ENCODE measurements at places on chromosomes 6 and 20.

DNA sequence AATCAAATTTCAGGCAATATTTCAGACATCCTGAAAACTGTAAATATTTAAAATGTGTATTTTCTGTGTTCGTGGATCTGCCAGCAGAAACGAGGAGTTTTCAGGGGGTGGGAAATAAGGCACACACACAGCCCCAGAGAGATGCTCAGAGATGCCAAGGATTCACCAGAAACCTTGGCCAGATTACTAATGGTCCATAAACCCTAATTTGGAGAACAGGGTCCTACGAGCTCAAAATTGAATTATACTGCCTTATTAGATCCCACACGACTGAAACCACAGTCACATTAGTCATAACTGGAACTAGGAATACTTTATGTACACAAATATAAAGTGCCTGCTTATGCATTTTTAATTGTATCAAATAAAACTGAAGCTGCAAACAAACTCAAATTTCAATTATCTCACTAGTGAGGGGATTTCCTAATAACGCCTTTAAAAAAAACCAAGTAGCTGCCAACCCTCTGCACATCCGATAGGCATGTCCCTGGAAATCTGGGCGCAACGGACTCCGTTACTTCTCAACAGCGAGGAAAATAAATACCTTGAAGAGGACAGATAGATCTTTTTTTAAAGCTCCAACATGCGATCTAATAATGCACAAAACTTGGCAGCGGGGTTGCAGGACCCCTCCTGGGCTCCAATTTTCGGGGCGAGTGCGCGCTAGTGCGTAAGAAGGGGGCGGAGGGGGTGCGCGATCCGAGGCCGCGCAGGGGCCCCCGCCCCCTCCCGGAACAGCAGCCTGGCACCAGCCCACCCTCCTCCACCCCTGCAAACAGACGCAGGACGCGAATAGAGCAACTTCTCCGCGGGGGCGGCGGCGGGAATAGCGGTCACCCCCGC lies 897 bp downstream of the CHD6 start:
- no peak for DNase-seq

GRCh38 chr6:56529594-56530191 lies 113.0 kb downstream of the DST start:
- DNase-seq, result no peak

DNA sequence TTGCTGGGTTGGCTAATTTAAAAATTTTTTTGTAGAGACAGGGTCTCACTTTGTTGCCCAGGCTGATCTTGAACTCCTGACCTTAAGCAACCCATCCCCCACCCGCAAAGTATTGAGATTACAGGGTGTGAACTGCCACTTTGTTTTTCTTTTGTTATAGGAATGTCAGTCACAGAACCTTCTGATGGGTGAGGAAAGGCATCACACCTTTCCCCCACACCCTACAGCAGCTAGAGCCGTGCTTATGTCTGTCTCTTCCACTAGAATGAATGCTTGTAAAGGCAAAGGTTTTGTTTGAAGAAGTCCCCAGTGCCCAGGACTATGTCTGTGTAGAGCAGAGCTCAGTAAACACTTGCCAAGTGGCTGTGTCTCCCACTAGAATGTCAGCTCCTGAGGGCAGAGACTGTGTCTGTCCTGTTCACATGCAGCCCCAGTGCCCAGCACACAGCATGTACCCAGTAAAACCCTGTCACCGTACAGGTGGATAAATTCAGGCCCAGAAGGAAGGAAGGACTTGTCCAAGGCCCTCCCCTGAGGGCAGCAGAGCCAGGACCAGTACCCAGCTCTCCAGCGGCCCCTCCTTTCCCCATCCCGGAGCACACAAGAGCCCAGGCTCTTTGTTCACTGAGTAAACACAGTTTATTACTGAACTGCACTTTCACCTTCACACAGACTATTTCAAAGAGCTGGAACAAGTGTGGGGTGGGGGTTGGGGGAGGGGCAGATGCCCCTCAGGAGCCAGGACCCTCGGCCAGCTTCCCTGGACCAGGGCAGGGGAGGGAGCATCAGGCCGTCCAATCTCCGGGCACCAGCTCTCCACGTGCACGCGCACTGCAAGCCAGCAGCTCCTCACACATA lies 26.4 kb downstream of the COX4I2 start:
- no peak for DNase-seq

GRCh38 chr6:33202799-33203198 lies 1.7 kb upstream of the HSD17B8 start:
- DNase-seq, result no peak

- no peak for DNase-seq
Observed at GRCh38 chr6:19325335-19325789, 511.8 kb upstream of the ID4 start.

DNA sequence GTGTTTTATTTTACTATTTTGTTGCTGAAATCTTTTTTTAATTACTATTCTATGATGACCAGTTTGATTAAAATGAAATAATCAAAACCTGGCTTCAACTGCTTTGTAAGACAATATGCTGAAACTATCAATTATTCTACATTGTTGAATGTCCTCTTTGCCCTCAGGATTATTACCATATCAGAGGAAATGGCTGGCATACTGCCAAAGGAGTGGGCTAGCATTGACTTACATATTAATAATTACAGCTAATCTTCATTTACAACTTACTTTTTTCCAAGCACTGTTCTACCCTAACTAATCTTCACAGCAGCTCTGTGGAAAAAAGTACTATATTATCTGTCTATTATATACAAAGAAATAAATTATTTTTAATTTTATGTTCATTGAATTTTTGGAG lies 560.5 kb downstream of the BCKDHB start:
- no peak for DNase-seq

- no peak for DNase-seq
Observed at GRCh38 chr6:1130709-1131108, 181.2 kb upstream of the FOXQ1 start.

DNA sequence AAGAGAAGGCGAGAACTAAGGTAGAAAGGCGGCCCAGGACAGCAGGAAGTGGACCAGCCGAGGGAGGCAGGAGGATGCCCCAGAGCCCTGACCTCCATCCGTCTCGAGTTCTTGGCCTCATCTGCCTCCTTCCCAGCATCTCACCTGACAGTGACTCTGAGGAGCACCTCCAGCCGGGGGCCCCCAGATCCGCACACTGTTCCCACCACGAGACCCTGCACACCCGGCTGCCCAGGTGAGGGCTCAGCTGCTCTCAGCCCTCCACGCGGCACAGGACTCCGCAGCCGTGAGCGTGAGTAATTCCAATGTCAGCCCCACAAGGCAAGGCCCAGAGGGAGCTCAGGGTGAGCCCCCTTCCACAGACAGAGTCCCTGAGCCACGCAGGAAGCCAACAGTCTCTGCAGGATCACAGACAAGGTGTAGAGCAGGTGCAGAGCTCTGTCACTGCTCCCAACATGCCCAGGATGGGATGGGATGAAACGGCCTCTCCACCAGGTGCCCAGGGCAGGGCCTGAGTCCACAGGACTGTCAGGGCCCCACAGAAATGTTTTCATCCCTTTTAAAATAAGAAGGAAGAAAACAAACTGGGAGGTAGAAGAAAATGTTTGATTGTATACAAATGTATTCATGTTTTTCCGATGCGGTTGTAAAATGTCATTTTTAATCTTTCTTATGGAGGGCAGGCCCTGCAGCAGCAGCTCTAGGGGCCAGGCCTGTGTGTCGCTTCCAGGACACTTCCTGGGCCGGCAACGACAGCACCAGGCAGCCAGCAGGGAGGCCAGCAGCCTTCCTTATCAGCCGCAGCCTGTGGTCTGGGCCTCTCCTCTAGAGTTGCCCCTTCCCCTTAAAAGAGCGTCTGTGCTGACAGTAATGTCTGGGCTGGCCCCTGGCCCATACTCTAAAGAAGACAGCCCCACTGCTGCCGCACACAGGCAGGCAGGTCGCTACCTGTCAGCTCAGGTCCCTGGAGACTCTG lies 66.9 kb downstream of the DLL1 start:
- DNase-seq, result no peak

- no peak for DNase-seq
Observed at GRCh38 chr6:32816746-32817204, at the start of gene HLA-DOB. Gene HLA-DOB, minus strand, starts transcription at chr6:32817002. Its CDS starts 51 bp downstream, at chr6:32816951.

DNA sequence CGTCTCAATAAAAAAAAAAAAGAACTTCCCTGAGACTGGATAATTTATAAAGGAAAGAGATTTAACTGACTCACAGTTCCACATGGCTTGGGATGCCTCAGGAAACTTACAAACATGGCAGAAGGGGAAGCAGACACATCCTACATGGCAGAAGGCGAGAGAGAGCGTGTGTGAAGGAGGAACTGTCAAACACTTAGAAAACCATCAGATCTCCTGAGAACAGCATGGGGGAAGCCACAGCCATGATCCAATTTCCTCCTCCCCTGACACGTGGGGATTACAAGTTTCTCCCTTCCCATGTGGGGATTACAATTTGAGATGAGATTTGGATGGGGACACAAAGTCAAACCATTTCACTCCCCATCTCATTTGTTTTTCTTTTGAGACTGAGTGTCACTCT lies 46.6 kb upstream of the TFAP2C start:
- DNase-seq, result no peak

- no peak for DNase-seq
Observed at GRCh38 chr20:9995510-9996272, 39.1 kb upstream of the ANKEF1 start.

GRCh38 chr20:2865630-2866029 lies 7.7 kb upstream of the PTPRA start:
- DNase-seq, result no peak

DNA sequence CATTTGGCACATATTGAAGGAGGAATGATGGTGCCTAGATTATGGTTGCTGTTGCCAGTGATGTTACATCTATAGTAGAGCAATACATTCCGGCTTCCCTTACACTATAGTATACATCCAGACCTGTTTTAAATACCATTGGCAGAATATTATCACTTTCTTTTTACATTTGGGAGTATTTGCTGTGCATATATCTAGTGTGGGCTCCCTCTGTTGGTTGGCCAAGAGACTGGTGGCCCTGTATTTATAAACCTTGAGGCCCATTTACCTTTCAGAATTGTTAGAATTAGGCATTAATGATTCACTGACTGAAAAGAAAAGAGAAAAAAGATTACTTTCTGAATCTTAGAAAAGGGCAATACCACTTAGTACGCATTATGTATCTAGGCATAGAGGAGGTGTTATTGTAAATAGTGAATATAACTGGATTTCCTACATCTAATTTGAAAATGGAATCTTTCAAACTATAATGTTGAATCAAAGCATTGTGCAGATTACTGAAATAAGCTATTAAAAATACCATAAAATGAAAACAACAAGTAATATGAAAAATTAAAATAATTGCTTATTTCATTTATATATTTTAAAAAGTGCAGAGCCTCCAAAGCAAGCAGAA lies 628.8 kb upstream of the MAN1A1 start:
- no peak for DNase-seq

- no peak for DNase-seq
Observed at GRCh38 chr6:119310486-119311036, 39.0 kb downstream of the MAN1A1 start.

GRCh38 chr6:158026901-158027589 lies 45.4 kb downstream of the SYNJ2 start:
- DNase-seq, result peak; percentile 95

GRCh38 chr6:35076997-35077712 lies 64.0 kb downstream of the TCP11 start:
- DNase-seq, result no peak

GRCh38 chr6:35190306-35190705 lies 23.4 kb upstream of the SCUBE3 start:
- no peak for DNase-seq

GRCh38 chr6:119285908-119286625 lies 63.5 kb downstream of the MAN1A1 start:
- no peak for DNase-seq

DNA sequence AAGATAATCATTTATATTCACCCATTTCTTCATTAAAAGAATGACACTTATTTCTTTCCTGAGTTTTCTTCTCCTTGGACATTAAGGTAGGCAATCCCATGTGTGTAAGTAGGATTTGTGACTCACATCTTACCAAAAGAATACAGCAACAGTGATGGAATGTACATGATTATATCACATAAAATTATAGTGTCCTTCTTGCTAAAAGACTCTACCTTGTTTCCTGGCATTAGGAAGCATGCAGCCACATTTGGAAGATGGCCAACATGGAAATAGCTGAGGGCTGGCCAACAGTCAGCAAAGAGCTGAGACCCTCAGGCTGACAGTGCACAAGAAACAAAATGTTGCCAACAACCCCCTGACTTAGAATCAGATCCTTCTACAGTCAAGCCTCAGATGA lies 327.9 kb upstream of the MARCKS start:
- DNase-seq, result no peak

- no peak for DNase-seq
Observed at GRCh38 chr6:113719064-113719463, 138.1 kb upstream of the MARCKS start.

GRCh38 chr6:54013966-54014365 lies 97.3 kb upstream of the MLIP start:
- DNase-seq, result no peak

GRCh38 chr20:61376541-61377240 lies 124.6 kb downstream of the CDH4 start:
- DNase-seq, result no peak

DNA sequence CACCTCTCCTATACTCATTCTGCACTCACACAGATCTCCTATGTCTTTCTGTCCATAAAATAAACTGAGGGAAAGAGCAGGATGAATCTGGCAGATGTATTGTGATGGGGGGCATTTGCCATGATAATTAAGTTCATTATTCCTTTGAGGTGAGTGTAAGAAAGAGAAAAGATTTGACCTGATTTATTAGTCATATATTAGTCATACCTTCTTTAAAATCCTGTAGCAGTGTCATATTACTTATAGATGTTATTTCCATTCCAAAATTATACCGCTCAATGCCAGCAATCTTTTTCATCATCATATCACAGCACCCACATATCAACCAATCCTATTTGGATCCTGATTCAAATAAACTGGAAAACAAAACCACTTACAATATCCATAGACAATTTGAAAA lies 733.3 kb upstream of the SLC35B3 start:
- no peak for DNase-seq

GRCh38 chr20:63457737-63458136 lies 14.7 kb downstream of the KCNQ2 start:
- no peak for DNase-seq

GRCh38 chr6:150877928-150878327 lies 12.4 kb downstream of the MTHFD1L start:
- no peak for DNase-seq
